CD4-positive, alpha-beta T cell treated with Interleukin-6 for 4 hours (primary cell): ENCODE measurements at places on chromosomes 13 and 19.
A peak's percentile ranks its signal among the peaks of the same experiment; 100 is the strongest.

- DNase-seq = peak; percentile 38
Observed at GRCh38 chr19:40754611-40755247, 3.7 kb downstream of the SNRPA start.

DNA sequence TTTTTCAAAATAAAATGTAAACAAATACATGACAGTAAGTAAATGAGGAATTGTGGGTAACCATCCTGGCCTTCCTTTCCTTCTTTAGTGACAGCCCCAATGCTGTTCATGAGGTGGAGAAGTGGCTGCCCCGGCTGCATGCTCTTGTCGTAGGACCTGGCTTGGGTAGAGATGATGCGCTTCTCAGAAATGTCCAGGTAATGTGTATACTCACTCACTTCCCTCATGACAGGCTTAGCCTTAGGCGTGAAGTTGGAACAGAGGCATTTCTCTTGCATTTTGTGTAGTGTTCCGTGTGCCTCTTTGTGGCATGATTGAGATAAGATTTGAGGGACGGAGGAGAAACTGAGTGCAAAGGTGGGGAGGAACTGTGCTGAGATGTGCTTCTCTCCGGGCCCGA is 12.0 kb downstream of the NAXD start:
- DNase-seq = no peak

GRCh38 chr19:3075605-3076431 is 13.5 kb upstream of the TLE5 start:
- DNase-seq = peak; percentile 83

- DNase-seq = no peak
Observed at GRCh38 chr19:19077103-19077502, 13.3 kb downstream of the SLC25A42 start.

- no peak for DNase-seq
Observed at GRCh38 chr13:31088826-31089420, 72.8 kb downstream of the HSPH1 start.

DNA sequence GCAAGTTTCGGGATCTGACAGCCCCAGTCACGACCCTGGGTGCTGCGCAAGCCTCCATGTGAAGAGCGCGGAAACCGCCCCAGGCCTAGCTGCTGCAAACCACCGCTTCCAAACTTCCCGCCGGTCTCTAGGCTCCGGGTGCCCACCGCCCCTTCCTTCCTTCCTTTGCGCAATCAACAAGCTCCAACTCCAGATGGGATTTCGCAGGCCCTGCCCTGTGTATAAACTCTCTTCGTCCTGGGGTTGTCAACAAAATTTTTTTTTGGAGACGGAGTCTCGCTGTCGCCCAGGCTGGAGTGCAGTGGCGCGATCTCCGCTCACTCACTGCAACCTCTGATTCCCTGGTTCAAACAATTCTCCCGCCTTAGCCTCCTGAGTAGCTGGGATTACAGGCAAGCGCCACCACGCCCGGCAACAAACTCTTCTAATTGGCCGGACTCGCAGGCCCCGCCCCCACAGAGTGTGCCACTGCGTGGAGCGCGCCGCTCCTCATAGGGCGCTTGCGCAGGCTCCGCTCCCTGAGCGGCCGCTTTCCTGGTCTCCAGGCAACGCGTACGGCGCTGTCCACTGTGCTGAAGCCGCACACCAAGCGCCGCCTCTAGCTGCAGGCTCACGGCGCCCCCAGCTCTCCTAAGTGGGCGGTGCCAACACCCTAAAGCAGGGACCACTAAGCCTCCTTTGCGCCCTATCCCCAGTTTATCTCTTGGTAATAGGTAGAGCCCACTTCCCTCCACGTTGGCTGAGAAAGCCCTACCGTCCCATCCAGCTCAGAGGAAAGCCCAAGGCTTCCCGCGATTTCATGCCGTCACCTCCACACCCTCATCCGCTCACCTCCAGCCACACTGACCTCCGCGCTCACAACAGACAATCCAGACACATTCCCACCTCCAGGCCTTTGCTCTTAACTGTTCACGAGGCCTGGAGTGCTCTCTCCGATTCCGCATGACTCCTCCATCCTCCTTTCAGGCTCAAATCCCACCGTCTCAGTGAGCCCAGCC is 5.5 kb upstream of the QTRT1 start:
- peak; percentile 91 for DNase-seq

DNA sequence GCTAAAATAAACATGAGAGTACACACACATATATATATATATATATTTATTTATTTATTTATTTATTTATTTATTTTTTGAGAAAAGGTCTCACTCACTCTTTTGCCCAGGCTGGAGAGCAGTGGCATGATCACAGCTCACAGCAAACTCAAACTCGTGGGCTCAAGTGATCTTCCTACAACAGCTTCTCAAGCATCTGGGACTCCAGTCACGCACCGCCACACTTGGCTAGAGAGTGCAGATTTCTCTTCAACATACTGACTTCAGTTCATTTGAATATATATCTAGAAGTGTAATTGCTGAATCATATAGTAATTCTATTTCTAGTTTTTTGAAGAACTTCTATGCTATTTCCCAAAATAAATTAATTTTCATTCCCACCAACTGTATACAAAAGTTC is 1711.8 kb downstream of the SLITRK5 start:
- no peak for DNase-seq

- DNase-seq = no peak
Observed at GRCh38 chr19:39465956-39466747, 14.5 kb upstream of the TIMM50 start.

DNA sequence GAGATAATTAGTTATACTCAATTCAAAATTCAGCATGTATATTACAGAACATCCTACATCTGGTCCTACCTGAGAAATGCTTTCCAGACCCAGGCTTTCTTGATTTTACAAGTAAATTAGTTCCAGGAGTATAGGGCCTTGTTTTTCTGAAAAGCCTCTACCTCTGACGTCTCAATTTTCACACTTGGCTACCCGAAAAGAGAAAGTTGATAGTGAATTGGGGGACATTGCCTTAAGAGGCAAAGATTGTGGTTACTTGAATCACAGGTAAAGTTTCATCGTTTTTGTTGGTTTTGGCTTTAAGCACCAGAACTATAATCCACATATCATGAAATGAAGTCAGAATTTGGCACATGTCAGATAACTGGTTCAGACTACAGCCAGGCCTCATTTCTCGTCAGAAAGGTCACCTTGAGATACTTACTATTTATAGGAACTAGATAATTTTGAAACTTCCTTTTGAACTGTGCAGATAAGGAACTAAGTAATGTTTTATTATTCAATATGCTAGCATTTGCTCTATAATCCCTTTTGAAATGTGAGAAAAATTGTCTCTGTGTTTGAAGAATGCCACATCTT is 30.8 kb downstream of the FAM124A start:
- no peak for DNase-seq

DNA sequence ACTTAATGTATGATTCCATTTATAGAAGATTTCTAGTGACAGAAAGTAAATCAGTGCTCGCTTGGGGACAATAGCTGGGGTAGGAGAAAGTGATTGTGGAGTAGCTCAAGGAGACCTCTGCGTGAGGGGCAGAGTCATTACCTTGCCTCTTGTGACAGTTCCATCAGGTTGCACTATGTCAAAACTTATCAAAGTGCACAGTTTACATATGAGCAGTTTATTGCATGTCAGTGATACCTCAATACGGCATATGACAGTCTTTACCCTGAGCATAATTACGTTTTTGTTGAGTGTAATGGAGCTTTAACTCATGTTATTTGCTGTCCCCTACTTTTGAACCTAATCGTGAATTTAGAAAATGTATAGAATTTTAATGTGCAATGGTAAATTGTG is 15.0 kb downstream of the ARHGEF7 start:
- no peak for DNase-seq

GRCh38 chr13:103983948-103984347 is 917.7 kb upstream of the SLC10A2 start:
- no peak for DNase-seq

DNA sequence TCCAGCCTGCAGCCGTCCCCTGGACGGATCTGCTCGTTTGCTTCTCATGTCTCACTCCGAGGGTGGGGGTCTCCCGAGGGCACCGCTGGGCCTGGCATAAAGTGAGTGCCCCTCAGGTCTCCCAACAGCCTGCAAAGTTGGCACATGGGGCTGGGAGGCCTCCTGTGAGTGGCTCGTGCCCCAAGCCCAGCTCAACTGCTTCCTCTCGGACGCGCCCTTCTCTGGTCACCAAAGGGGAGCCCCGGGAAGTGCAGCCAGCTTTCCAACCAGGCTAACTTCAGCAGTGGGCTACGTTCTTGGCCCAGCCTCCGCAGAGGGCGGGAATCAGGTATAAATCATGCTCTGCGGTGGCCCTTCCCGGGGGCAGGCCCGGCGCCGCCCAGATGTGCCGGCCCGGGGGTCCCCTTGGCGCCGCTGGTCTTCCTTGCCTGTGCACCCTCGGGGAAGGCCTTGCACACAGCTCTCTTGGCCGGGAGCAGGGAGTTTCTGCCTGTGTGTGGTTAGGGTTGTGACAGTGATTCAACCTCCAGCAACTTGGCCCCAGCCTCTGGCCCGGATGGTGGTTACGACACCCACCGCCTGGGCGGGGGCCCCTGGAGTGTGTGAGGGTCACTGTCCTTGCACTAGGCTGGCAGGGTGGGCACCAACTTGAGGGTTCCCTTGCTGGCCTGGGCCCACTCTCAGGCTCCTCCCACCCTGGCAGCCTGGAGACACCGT is 20.7 kb downstream of the CEBPG start:
- no peak for DNase-seq

DNA sequence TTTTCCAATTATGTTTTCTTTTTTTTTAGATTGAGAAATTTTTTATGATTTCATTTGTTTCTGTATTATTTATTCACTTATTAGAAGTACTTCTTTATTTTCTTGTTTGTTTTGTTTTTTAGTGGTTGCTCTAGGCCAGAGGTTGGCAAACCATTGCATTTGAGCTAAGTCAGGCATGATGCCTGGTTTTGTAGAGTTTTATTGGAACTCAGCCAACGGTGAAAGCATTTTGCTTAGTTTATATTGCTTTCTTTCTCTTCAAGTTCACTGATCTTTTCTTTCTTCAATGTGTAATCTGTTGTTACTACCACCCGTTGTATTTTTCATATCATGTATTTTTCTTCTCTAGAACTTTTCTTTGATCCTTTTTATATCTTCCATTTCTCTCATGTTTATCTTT is 19.7 kb downstream of the ZNF567 start:
- no peak for DNase-seq

DNA sequence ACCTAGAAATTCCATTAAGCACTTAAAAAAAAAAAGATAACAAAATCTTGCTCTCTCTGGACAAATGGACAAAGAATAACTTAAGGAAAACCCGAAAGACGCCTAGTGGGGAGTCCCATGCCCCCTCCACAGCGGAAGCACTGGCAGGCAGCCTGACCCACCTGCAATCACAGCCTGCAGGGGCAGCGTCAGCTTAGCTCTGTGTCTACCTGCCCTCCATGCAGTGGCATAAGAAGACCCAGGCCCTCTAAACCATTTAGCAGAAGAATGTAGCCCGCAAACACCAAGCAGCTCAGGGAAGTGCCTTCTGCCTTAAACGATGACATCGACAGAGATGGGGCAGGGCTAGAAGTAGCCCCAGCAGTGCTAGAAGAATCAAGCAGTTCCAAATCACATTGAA is 36.0 kb downstream of the KCTD15 start:
- no peak for DNase-seq

GRCh38 chr19:36577271-36577996 is 4.3 kb upstream of the ZNF529 start:
- no peak for DNase-seq
